ENCODE measurements at places on chromosomes 12 and 14.
A peak's percentile ranks its signal among the peaks of the same experiment; 100 is the strongest.

DNA sequence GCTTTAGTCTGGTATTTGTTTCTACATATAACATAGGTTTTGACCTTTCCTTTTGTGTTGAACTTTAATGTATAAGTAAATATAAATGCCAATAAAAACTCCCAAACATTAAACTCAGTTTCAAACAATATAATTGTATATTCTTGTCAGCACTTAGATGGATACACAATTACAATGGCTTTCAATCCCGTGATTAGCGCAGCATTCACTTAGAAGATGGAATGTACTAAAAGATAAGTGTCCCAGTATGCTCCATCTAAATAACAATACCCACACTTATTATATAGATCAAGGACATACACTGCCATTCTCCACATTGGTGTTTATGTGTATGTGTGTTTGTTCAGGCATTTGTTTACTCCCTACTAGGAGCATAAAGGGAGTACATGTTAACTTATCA, 193.1 kb downstream of the SOX5 start:
- DNase-seq, result no peak

DNA sequence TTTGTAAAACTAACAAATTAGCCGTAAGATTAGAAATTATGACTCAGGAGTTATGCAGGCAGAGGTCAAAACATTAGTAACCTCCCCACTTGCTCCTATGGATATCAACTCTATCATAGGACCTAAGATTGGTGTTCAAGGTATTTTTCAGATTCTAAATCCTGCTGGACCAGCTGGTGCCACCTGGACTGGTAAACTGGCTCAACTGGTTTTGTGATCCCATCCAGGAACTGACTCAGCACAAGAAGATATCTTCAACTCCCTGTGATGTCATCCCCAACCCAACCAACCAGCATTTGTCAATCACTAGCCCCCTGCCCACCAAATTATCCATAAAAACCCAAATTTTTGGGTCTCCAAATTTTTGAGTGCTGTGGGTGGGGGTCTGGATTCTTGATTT, 98.1 kb upstream of the OR4E1 start:
- no peak for DNase-seq

DNA sequence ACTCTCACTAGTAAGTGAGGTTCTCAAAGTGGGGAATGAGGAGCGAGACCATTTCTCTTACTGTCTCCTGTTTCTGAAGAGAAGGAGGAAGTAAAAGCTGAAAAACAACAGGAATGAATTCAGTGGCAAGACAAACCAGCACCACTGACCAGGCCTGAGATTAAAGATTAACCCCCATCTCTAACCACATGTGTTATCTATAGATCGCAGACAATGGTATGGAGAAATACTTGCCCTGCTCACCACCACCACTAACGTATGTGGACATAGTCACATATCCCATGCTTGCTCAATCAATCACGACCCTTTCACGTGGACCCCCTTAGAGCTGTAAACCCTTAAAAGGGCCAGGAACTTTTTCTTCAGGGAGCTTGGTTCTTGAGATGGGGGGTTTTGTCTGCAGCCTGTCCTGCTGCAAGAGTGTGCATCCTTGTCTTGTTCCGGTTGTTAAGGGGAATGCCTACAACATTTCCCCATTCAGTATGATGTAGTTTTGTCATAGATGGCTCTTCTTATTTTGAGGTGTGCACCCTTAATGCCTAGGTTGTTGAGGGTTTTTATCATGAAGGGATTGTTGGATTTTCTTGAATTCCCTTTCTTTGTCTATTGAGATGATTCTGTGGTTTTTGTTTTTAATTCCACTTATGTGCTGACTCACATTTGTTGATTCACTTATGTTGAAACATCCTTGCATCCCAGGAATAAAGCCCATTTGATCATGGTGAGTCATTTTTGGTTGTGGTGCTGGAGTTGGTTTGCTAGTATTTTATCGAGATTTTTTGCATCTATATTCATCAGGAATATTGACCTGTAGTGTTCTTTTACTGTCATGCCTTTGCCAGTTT, 698.8 kb upstream of the LMO3 start:
- DNase-seq, result no peak

- no peak for DNase-seq
Observed at GRCh38 chr12:109386059-109386433, 38.3 kb downstream of the MYO1H start.

- DNase-seq, result no peak
Observed at GRCh38 chr12:93191956-93192355, 185.8 kb upstream of the NUDT4 start.

DNA sequence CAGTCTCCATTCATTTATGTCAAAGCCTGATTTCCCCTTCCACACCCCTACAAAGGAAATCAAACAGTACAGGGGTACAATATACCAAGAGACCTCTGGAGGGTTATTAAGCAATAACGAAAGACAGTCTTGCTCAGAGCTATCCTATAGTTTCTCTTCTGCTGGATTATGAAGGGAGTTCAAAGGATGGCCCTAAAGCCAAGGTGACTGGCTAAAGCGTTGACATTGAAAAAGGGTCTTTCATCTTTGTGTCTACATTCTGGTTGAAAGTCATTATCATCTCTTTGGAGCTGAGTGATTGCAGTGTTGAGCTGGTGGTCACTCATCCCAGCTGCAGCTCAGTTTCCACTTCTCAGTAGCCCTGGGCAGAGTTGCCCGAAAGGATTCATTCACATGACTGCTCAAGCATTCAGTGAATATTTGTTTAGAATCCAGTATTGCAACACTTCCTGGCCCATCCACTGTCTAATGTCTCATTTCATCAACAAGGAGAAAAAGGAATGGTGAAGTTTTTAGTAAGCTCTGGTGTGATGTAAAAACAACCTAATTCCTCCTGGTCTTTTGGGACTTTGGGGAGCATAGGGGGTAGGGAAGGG, 19.2 kb upstream of the TBX5 start:
- DNase-seq, result peak; percentile 83

Data from IMR-90 (cell line).